ENCODE measurements at places on chromosomes 5 and 9. TPM values are rescaled to one million over a fixed set of nuclear protein-coding genes. Genes with fewer than 3 reads are reported as not detected.
A peak's percentile ranks its signal among the peaks of the same experiment; 100 is the strongest.

DNA sequence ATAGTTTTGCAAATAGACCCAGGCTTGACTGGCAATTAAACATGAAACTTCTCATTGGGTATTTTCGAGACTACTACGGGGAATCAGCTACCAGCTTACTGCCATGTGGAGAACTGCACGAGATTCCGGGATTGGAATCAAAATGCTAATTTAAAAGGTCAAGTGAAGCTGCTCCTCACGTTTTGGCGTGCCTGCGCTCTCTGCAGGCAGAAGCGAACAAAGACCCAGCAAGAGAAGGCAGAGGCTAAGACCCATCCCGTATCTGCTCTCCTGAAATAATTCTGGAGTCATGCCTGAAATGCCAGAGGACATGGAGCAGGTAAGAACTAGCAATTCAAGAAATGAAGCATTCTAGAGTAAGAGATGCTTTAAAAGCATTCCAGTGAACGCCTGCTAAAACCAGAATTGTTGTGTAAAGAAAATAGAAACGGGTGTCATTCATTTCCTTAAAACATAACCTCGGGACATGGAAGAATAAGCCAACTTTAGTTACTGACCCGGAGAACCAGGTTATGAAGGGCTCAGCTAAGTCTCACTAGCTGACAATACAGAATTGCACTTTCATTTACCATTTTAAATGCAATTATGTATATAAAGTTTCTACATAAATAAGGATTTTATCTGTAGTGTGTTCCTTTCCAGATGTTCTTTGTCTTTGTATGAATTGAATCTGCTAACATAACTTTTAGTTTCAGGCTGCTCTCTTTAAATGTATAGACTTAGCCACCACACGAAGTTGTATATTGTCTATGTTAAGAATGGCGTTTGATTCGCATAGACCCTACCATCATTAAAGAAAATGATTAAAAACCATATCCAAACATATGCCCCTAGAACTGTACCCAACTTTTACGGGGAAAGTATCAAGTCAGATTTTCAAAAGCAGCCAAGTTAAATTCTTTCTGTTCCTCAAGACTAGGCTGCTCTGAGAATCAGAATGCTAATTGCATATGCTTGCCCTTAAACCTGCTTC is 2.0 kb upstream of the MAT2B start:
- peak; percentile 79 for DNase-seq

DNA sequence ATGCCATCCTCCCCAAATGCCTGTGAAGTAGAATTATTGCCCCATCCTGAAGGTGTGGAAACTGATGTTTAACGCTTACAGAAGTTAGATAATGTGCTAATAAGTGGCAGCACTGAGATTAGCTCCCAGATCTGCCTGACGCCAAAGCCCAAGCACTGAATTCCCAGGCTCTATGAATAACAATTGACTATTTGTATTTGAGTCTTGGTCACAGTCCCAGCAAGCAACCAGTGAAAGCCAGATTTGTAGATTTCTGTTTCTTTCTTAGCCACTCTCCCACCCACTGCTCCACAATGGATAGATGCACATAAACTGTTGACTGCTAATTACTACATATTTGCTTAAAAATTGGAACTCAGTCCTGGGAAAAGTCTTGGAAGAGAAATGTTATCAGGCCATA is 34.4 kb downstream of the FAM240B start:
- no peak for DNase-seq

- no peak for DNase-seq
Measured at GRCh38 chr9:16319646-16320045, 550.8 kb downstream of the BNC2 start.

DNA sequence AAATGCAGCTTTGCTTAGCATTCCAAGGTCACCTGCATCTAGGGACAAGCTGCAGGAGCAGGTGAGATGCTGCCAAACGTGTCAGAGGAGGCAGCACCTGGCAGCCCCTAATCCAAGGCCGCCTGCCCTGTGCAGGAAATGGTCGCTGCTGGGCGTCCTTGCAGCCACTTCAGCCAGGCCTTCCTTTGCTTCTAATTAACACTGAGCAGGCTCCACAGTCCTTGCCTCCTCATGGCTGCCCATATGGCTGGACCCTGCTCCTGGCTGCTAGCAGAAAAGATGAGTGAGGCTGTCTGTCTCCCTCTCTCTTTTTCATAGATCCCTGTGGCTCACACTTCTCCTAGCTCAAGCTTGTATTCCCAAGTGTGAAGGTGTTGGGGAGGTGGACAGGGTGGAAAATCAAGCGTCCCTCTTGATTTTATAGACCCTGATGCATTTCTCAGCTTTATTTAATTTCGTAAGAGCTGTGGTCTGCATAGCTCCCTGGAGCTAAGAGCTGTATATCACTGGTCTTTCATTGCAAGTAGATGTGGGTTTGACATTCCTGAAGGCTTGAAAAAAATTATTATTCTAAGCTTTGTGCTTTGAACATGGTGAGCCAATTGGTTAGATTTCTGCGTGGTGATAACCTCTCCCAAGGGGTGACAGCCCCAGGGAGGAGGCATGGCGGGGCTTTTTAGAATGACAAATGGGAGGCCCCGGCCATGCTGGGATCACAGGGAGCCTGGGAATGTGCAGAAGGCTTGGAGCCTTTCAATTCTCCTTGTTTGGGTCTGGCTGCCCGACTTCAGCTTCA is 193.8 kb downstream of the SLIT3 start:
- DNase-seq, result peak; percentile 57

C5 gene
- 19.5 TPM for polyA plus RNA-seq

SPATA31A5 gene
- not detected for polyA plus RNA-seq
